Central memory CD8-positive, alpha-beta T cell (primary cell): ENCODE measurements at places on chromosomes 7 and 10.

DNA sequence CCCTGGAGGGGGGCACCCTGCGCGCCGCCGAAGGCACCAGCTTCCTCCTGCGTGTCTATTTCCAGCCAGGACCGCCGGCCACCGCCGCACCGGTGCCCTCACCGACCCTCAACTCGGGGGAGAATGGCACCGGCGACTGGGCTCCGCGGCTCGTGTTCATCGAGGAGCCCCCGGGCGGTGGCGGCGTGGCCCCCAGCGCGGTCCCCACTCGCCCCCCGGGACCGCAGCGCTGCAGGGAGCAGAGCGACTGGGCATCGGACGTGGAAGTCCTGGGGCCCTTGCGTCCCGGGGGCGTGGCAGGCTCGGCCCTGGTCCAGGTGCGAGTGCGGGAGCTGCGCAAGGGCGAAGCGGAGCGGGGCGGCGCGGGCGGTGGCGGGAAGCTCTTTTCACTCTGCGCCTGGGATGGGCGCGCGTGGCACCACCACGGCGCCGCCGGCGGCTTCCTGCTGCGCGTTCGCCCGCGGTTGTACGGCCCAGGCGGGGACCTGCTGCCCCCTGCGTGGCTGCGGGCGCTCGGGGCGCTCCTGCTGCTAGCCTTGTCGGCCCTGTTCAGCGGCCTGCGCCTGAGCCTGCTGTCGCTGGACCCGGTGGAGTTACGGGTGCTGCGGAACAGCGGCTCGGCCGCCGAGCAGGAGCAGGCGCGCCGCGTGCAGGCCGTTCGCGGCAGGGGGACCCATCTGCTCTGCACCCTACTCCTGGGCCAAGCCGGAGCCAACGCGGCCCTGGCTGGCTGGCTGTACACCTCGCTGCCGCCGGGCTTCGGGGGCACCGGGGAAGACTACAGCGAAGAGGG is 594 bp downstream of the CNNM1 start:
- no peak for DNase-seq

- DNase-seq, result no peak
Observed at GRCh38 chr10:44008270-44008916, 359.7 kb upstream of the ZNF32 start.

- DNase-seq, result no peak
Observed at GRCh38 chr7:113179313-113179712, 61.0 kb upstream of the SMIM30 start.

GRCh38 chr10:79244068-79244442 is 103.2 kb upstream of the PPIF start:
- DNase-seq, result no peak

DNA sequence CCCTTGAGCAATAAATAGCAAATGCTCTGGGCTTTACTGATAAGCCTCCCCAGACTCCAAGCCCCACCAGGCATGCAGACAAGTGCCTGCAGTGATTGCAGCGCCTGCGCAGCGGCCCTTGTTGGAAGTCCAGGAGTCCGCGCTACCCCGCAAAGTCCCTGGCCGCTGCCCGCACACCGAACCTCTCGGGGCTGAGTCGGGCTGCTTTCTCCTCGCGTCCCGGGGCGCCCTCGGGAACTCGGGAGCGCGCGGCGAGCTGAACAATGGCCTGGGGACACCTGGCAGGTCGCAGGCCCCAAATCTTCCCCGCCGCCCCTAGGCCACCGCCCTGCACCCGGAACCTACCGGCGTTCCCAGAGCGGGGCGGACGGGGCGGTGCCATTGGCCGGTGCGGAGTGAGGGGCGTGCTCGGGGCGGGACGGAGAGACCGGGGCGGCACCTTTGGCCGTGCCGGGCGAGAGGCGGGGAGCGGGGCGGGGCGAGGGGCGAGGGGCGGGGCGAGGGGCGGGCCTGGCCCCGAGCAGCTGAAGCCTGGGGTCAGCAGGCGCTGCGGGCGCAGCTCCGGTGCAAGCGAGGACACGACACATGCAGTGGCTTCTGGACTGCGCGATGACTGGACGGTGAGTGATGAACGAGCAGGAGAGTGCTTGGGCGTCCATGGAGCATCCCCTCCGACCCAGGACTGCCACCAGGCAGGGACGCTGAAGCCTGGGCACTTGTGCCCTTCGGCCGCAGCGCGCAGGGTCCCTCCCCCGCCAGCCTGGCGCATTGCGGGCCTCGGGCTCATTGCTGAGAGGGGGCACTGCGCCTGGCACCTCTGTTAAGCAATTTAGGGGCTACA is at the start of gene RASSF4:
Gene RASSF4 (plus strand): TSS at position 556 of the 841 bp plus-strand sequence. CDS start 10,401 bp downstream, outside the sequence.
- peak; percentile 77 for DNase-seq

DNA sequence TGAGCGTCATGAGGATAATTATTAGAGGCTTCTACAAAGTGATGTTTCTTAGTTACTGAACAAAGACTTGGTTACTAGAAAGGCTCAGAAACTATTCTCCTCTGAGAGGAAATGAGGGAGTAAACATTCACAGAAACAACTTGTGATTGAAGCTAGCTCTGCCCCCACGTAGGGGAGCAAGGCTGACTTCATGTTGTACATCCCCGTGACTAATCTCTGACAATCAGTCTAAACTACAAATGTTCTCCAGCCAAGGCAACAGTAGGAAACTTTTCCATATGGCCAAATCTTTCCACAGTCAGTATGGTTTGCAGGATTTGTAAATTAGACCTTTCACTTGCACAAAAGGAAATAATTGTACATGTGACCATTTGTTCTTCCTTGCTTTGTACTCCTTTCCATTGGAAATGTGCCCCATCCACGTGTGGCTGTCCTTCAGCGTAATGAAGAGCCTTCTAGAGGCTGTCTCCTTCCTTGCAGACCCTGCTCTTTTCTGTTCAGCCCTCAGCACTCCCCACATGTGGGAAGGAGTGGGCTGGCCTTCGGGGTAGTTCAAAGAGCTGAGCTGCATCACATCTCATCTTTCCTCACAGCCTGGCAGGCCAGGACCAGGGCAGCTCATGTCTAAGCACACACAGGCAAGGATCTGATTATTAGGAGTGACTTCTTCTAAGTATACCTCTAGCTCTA is 93.5 kb downstream of the PCGF5 start:
- no peak for DNase-seq

GRCh38 chr7:36742911-36743775 is 18.8 kb upstream of the AOAH start:
- DNase-seq, result no peak

DNA sequence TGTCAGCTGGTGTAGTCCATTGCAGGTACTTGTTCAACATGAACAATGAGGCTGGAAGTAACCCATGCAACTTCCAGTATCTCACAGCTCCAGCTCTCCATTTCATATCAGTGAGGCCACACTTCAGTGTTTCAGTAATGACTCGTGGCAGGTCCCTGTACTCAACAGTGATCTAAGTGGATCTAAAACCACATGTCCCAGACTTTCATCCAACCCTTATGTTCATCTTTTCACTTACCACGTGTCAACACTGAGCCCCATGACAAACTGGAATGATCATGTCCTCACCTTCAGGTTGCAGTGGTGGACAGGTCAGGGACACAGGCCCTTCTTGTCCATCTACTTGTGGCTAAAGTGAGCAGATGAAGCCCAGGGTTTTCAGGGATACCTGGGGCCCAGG is 155.0 kb upstream of the GRB10 start:
- no peak for DNase-seq

DNA sequence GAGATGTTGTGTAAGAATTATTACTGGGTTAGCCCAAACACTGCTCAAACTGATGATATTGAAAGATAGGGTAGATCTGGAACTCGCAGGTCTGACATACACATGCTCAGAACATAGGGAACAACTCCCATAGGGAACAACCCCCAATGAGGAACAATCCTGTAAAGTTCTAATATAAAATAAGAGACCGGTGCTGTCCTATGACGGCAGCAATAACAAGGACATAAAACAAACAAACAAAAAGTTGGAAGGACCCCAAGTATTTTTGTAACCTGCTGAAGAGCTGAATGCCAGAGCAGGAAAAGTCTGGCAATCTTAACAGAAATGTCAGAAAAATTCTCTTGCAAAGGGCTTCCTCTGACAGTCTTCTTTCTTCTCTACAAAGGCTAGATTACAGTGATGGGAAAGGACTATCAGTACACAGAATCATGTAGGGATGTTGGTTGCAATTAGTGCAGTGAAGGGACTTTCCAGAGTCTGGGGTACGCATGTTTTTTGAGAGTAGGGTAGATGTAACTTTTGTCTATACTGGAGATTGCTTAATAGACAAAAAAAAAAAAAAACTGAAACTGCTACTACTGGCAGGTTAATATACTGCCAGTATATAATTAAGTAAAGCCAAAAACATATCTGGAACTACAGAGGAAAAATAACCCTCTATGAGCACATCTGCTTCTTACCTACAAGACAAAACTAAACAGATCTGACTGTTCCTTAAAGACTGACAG is 35.5 kb downstream of the IDE start:
- DNase-seq, result no peak

DNA sequence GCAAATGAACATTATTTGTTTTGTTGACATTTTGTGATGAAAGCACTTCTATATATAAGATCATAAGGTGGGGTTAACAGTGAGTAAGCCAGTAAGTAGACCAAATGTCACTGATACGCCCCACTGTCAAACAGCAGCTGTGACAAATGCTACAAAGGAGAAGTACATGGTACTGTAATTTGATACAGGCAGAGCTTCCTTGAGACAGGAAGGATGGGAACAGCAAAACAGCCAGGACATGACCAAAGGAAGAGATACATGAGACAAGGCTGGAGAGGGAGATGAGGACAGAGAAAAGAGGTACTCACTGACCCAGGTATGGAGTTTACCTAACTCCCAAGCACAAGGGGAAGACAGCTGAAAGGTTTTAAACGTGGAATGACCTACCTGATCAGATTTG is 127.0 kb downstream of the SRPK2 start:
- DNase-seq, result no peak

GRCh38 chr7:85396676-85397075 is 209.8 kb upstream of the SEMA3D start:
- DNase-seq, result no peak

- no peak for DNase-seq
Observed at GRCh38 chr10:112955582-112956421, 5.8 kb downstream of the TCF7L2 start.

- no peak for DNase-seq
Observed at GRCh38 chr7:11313801-11314200, 340.1 kb downstream of the PHF14 start.

- no peak for DNase-seq
Observed at GRCh38 chr7:1667566-1668395, 2.3 kb upstream of the ELFN1 start.

DNA sequence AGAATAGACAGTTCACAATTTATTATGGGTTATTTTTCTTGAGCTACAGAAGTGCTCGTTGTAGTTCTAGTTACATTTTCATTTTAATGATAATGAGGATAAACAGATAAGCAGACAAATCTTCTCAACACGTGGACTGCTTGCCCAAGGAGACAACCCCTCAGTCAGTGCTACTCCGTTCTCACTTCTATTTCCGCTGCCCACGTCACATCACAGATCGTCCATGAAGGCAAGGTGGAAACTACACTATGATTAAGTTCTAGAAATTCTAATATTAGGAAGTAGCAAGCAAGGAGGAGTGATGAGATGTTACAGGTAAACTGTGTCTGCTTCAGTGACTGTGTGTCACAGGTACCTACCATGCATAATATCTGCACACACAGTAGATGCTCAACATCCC is 210.5 kb downstream of the CHCHD3 start:
- DNase-seq, result no peak

GRCh38 chr7:4762121-4763055 is 13.0 kb upstream of the AP5Z1 start:
- DNase-seq, result no peak

DNA sequence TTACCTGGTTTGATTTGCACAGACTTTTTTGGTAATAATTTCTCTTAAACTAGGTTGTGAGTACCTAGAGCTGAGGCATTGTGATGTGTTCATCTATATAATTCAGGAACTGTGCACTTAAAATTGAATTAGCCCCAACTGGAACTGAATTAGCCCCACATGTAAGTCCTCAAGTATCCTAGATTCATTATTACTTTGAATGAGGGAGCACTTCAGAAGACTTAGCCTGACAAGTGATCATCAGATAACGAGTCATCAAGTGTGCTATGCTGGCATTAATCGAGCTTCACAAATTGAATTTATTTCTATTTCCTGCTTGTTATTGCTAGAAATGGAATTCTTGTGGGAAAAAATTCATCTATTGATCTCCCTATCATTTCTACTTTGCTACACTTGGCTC is 323.4 kb upstream of the SEMA3D start:
- DNase-seq, result no peak

- DNase-seq, result no peak
Observed at GRCh38 chr10:7622969-7623368, 43.8 kb downstream of the ITIH5 start.

- no peak for DNase-seq
Observed at GRCh38 chr10:46074196-46074946, 28.3 kb upstream of the MSMB start.

DNA sequence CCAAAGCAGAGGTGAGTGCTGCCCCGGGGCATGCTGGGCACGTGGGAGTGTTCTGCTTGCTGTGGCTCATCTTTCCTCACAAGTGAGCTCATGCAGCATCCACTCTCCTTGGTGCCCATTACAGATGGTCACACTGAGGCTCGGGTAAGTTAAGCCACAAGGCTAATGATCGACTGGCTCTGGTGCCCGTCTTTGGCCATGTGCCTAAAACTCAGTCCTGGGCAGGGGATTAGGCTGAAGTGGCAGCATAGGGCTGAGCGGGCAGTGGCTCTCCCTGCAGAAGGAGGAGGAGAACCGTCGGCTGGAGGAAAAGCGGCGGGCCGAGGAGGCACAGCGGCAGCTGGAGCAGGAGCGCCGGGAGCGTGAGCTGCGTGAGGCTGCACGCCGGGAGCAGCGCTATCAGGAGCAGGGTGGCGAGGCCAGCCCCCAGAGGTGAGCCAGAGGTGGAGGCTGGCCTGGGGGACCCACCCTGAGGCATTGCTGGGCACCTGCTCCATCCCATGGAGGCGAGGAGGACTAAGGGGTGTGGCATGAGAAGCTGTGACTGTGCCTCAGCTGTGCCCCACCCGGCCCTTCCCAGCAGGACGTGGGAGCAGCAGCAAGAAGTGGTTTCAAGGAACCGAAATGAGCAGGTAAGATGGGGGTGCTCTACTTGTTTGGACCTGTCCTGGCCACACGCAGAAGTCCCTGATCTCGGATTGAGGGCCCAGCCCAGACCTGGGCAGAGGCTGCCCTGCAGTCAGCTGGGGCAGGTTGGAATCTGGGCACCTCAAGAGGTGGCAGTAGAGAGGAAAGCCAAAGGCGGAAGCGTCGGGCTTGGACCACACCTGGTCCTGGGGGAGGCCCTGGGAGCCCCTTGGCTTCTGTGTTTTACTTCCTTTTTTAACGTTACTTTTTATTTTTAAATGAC is 7.3 kb downstream of the PGAM2 start:
- DNase-seq, result no peak
